ENCODE measurements at places on chromosomes 3 and 15.
A peak's percentile ranks its signal among the peaks of the same experiment; 100 is the strongest.

DNA sequence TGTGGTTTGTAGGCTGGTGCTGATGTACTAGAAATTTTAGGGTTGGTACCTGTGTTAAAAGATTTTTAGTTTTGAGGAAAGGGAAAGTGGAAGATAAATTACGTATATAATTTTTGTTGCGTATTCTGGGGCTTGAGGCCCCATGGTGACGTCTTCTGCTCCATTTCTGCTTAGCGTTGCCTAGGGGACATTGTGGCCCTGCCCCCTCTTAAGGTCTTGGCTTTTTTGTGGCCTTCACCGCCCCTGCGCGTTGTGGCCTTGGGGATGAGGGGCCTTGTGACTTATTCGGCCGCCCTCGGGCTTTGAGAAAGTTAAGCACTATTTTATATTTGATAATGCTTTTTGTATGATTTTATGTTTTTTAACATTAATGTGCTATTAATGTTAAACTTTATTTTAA is 182.0 kb downstream of the KLF13 start:
- ATAC-seq, result no peak

- ATAC-seq, result no peak
Measured at GRCh38 chr3:63064209-63064755, 189.1 kb upstream of the CADPS start.

- ATAC-seq, result no peak
Measured at GRCh38 chr3:177778633-177779032, 581.4 kb upstream of the TBL1XR1 start.

DNA sequence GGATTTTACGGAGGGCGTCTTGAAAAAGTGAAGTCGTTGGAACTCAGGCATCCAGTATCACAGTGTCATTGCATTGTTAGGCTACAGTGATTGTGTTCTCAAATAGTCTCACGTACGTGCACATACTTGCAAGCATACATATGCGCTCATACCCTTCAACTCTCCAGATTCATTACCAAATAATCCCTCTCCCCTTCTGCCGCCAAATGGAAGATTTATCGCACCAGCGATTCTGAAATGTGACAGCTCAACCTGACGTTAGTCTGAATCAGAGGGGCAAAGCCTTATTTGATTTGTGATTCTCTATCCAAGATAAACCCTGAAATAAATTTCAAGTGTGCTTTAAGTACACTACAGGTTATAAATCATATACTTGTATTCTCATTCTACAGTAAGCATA is 119.4 kb downstream of the GADL1 start:
- no peak for ATAC-seq

- ATAC-seq, result no peak
Measured at GRCh38 chr3:177641206-177641605, 443.9 kb upstream of the TBL1XR1 start.

DNA sequence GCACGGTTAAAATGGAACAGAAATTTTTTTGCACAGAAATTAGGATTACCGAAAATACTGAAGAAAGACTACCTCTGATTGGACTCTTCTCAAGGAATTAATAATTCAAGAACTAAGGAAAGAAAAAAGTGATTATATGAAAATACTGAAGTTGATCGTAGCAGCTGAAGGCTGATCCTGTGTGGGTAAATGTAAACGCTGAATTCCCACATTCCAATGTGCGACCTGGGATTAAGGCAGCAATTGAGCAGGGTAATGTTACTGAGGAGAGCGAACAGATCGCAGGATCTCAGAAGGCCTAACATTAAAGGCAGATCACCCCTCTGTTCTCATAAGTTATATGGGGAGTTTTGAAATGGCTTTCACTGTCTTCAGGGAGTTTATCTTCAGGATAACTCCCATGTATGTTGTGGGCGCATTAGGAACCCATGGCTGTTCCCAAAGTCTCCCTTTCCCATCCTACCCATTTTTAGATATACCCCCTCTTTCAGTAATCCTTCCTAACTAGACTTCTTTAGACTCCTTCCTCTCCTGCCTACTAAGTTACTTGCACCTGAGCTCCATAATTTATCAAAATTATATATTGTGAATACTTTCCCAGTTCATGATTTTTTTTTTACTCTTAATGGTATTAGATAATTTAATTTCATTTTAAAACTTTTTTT is 1.0 kb upstream of the UBL7 start:
- peak; percentile 13 for ATAC-seq

DNA sequence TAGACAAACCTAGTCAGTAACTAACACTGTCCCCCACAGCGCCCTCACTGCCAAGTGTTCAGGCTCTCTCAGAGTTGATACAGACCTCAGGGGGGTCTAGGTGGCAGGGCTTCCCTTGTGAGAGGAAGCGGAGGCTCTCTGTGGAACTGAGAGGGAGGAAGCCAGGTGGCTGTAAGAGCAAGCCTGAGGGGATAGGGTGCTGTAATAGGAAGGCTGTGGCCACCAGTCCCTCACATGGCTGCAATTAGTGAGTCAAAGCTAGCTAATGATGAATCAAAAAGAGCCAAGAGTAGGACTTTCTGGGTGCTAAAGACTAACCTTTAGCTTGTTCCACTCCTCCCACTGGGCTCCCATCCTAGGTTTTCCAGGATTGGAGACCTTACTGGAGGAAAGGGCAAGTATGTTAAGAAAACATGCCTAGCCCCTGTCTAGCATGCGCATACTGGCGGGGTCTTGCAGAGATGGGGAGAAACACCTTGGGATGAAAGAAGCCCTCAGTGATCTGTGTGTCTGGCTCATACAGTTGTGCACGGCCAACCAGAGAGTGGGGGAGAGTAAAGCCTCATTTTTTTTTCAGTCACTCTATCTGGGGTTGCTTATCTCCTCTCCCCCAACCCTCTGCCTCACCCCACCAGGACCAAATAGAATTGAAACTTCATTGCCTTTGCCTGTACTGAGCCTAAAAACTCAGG is 13.3 kb upstream of the SOX2 start:
- no peak for ATAC-seq

DNA sequence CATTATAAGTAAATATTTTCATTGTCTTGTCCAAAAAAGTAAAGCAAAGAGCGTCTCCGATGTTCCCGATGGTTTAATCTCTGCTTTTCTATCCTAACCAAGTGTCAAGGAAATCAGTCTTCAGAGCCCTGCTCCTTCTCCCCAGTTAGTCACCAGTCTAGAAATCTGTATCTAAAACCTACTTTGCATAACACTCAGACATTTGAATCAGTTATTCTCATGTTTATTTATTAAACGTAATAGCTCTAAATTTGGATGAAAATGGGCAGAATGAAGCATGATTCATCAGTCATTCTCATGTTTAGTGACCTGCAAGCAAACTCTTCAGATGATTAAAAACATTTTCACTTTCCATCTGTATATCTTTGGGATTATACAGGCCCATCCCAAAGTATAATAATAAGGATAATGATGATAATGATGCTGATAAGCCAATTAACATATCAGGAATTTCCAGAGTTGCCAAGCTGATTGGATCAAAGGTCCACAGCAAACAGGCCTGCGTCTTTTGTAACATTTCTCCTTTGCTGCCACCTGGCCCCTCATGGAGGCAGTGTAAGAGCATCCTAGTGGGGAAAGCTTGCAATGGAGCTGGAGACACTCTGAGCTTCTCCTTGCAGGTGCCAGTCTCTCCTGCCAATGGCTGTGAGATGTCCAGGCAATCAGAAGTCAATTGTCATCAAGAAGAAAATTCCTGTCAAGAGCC is 273.9 kb downstream of the IGSF11 start:
- no peak for ATAC-seq

DNA sequence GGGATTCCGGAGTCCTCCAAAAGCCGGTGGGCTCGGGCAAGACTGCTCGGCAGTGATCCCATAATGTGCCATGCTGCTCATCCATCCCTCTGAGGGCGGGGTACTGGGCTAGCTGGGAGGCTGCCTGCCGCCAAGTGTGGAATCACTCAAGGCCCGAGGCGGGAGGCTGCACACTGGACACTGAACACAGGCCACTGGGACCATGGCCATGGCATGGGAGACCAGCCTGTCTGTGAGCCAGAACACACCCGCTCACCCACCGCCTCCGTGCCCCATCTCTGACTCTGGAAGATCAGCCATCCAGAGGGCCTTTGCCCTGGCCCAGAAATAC is 1.4 kb downstream of the C3orf22 start:
- ATAC-seq, result no peak

- ATAC-seq, result no peak
Measured at GRCh38 chr3:195467641-195468390, 25.0 kb upstream of the ACAP2 start.

DNA sequence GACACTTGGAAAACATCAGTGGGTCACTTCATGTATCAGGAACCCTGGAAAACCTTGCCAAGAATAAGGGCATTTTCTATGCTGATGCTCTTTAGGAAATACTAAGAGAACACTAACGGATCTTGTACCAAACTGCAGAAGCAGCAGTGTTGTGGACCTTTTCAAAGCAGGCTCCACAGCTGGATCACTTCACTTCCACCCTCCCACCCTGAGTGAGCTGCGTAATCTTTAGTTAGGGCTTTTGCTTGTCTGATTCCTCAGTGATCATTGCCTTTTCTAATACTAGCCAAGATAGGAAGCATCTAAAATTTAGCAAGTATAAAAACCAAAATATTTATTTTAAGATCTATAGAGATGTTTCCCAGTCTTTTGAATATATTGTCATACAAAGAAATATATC is 229.0 kb downstream of the EPHA6 start:
- ATAC-seq, result no peak

DNA sequence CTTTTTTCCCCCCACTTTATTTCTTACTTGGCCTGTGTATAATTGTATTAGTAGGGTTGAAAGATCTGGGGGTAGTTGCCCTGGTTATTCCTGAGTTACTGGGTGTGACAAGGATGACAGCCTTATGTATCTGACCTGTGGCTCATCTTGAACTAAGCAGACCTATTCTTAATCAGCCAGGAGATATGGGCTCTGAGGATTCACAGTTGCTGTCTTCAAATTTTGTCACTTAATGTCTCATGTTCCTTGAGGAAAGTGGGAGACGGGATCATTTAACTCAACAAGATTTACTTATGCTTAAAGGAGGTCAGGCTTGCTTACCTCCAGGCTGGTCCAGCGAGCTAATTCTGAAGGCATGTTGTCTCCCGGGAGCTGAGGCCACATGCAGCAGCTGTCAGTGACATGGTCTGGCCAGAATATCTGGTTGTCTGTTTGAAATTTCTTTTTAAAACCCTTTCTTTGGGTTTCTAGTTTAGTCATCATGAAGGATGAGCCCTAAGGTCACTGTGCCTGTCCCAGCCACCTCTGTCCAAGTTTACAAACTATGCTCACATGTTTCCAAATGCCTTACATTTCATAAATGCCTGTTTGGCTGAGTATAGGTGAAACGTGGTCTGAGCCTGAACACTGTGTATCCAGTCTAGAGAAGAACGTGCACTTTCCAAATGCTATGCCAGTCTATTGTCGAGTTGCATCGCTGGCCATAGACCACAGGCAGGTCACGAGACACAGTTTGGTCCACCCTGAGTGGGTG is 26.8 kb downstream of the LRTM1 start:
- ATAC-seq, result peak; percentile 41

- peak; percentile 97 for ATAC-seq
Measured at GRCh38 chr3:120153294-120153693, 59.0 kb upstream of the GSK3B start.

DNA sequence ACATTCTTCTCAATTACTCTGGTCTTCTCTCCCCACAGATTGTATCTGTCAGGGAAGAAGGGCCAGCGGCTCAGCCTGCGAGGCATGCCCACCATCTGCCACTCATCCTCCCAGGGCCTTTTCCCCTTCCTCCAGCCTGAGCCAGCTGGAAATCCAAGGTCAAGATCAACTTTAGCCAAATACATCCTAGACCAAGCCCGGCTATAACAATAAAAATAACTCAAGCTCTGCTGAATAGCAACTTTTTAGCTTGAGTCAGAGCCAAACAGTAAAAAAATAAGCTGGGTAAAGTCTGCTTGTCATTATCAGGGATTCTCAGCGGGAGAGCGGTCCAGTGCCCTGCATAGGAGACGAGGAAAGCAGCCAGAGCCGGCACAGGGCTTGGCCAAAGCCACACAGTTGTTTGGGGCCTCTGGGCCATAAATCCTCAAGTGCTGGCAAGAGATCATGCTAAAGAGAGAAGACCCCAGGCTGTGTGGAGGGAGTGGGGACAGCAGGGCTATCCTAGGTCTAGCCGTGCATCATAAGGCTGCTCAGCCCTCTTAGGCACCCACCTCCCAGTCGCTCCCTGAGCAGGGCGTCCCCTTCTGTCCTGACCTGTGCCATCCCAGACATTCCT is 76.2 kb upstream of the HERC1 start:
- ATAC-seq, result peak; percentile 89

DNA sequence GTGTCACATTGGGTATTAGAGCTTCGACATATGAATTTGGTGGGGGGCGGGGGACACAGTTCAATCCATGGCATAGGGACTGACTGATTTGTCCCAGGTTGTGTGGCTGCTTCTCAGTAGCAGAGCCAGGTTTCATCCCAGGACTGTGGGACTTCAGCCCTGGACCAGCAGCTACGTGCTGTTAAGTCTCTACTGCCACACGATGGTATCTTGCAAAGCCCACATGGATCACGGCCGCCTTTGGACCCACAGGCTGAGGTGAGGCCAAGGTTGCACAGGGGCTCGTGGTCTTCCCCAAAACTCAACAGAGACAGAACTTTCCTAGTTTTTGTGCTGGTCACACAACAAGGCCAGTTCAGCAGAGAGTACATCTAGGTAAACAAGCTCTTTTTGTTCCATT is 97.4 kb downstream of the LRRK1 start:
- ATAC-seq, result no peak

GRCh38 chr3:139302801-139303113 is 41.1 kb upstream of the MRPS22 start:
- ATAC-seq, result no peak

DNA sequence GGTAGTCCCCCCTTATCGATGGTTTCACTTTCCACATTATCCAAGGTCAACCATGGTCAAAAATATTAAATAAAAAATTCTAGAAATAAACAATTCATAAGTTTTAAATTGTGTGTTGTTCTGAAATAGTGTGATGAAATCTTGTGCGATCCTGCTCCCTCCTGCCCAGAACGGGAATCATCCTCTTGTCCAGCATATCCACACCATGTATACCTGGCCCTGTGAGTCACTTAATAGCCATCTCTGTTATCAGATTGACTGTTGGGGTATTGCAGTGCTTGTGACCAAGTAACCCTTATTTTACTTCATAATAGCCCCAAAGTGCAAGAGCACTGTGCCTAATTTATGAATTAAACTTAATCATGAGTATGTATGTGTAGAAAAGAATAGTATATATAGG is 19.1 kb downstream of the FAM81A start:
- no peak for ATAC-seq

DNA sequence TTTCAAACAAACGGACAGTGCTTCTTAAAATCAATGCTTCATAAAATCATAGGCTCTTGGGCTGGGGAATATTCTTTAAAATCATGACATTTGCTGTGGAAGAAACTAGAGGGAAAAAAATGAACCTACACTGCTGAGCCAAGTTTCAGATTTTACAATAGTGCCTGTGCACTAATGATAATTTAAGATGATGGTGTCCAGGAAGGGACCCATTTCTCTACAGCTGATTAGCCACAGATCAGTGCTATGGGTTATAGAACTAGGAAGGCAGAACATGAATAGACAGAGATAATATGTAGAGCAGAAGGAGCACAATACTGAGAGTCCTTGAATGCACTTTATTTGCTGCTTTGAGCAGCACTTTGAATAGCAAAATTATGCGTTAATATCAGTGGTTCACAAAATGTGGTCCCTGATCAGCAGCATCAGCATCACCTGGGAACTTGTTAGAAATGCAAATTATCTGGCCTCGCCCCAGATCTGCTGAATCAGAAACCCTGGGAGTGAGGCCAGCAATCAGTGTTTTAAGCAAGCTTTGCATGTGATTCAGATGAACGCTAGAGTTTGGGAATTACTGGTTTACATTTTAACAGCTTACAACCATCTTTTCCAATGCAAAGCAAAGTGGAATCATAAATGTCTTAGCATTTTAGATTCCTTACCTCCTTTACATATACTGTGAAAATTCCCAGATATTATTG is 135.8 kb upstream of the ANKRD28 start:
- no peak for ATAC-seq
